ENCODE measurements at places on chromosomes 4 and X.

- DNase-seq: no peak
These were observed 48.4 kb downstream of the KIF4A start for GRCh38 chrX:70338290-70338689.

GRCh38 chr4:7530932-7531639 lies 96.4 kb upstream of the PSAPL1 start:
- DNase-seq: no peak

DNA sequence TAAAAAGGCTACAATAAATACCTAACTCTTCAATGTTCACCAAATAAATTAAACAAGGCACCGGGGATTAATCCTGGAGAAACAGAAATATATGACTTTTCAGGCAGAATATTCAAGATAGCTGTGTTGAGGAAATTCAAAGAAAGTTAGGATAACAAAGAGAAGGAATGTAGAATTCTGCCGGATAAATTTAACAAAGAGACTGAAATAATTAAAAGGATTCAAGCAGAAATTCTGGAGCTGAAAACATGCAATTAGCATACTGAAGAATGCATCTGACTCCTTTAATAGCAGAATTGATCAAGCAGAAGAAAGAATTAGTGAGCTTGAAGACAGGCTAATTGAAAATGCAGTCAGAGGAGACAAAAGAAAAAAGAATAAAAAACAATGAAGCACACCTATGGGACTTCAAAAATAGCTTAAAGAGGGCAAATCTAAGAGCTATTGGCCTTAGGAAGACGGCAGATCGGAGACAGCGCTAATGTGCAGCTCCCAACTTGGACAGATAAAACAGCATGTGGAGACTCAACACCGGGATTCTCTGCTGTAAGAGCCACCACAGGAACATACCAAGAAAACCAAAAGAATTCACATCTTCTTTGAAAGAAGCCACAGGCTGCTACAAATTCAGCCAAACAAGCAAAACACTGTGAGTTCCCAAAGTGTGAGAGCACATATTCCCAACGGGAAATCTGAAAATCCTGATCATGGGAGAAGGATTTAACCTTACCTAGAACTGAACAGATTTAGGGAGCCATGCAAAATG lies 1290.9 kb downstream of the PCDH18 start:
- DNase-seq: no peak

- DNase-seq: no peak
These were observed 46.9 kb downstream of the SMIM31 start for GRCh38 chr4:164800786-164801185.

DNA sequence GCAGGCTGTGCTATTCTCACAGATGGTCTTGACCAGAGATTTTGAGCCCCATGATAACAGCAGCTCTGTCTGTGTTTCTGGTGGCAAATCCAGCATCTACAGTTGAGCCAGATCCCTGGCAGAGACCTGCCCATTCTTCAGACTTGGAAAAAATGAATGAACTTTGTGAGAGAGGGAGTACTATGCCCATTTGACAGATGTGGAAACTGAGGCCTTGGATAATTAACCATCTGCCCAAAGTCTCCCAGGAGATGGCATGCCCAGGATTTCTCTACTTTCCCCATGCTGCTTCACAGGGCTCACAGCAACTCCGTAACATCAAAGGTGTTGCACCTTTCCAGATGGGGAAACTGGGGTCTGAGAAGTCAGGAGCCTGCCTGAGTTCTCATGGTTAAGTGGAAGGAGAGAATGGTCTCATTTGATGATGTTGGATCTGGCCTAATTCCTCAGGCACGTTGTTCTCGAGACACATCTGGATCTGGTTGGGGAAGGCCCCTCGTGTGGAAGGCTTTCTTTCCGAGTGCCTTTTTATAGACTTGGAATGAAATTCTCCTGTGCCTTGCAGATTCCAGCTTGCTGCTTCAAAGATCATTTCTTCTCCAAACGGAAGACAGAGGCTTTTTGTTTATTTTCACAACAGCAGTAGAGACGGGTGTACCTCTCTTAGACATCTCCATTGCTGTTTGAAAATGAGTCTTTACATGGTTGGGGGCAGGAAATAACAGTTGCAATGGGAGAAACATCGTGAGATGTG lies 73.3 kb upstream of the STX18 start:
- no peak for DNase-seq

GRCh38 chr4:75565481-75565880 lies 9.6 kb downstream of the ODAPH start:
- no peak for DNase-seq

- no peak for DNase-seq
These were observed 35.0 kb downstream of the IRF2 start for GRCh38 chr4:184439386-184439785.

DNA sequence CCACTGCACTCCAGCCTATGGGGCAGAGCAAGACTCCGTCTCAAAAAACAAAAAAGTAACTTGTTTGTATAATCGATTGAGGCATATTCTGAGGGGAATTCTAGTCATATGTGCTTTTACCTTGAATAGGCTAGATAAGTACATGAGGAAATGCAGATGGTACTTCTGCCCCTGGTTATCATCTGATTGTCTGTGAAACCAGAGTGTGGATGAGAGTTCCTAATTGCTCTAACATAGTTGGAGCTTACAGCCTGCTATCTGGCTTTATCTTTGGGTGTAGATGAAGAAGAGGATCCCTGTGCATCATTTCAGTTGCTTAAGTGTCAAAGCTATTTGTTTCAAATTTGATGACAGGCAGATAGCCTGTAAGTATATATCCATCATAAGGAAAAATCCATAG lies 205.1 kb downstream of the RAPGEF2 start:
- no peak for DNase-seq

- DNase-seq: no peak
These were observed 143.0 kb downstream of the MAGEB17 start for GRCh38 chrX:16310326-16310725.

DNA sequence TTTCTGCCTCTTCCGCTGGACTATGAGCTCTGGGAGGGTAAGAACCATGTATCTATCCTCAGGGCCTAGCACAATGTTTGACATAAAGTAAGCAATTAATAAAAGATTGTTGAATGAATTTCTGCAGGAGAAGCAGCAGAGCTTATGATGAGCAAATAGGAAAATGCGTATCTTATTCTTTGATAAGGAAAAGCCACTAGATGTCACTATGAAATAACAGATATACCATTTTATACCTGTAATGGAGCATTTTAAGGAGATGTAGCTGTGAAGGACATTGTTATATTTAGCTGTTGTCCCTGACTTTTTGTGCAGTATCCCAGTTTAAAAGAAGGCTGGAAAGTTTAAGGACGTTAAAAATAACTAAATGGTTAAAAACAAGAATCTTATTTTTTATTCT lies 147.2 kb upstream of the MBNL3 start:
- DNase-seq: no peak

GRCh38 chr4:185805979-185806378 lies 6.0 kb downstream of the SORBS2 start:
- DNase-seq: no peak

DNA sequence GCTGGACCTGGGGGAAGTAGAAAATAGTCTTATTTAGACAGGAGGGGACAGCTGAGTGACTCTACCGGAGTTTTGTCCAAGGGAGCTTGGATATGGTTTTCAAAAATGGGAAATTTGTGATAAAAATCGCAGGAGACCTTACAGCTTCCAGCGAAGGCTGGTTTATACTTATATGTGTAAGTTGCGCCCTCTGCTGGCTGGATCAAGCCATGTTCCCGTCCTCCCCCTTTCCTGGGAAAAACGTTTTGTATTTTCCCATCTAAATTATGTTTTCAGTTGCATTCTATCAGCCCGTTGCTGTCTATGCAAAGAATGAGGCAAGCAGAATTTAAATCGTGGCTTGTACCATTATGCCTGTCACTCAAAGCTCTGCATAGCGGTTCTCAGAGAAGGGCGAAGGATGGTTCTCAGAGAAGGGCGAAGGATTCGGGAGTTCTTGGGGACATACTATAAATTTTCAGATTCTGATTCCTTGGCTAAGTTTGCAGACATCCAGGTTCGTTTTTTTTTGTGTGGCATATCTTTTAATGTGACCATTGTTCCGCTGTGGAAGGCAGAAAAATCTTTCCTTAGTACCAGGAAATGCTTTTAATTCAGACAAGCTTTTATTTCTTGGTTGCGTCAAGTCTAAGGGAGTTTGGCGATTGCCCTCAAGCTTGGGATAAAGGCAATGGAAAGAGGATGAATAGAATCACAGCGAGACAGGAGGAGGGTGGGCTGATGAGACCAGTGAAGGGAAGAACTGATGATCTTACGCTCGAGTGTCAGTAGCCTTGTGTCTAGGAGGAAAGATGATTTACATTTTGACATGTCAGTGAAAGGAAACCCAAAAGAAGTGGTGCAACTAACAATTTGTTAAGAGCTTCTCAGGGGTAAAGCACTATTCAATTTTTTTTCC lies 128.5 kb upstream of the ARX start:
- peak; percentile 68 for DNase-seq

DNA sequence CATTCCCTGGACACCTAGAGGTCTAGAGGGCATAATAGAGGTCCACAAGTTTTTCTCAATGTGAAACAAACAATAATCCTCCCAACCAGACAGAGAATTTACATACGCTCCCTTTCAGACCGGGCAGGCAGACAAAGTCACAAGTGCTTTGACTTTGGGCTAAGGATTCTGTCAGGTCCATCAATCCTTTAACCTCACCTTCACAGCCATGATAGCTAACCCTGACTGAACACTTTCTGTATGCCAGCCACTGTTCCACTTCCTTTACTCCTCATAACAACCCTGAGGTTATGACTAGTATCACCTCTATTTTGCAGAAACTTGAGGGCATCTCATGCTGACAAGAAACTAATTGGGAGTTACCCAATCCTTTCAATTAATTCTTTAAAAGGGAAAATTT lies 118.8 kb upstream of the AFF2 start:
- DNase-seq: no peak
